ENCODE measurements at places on chromosomes 7 and 10. TPM values are rescaled to one million over a fixed set of nuclear protein-coding genes. Genes with fewer than 3 reads are reported as not detected.

DNA sequence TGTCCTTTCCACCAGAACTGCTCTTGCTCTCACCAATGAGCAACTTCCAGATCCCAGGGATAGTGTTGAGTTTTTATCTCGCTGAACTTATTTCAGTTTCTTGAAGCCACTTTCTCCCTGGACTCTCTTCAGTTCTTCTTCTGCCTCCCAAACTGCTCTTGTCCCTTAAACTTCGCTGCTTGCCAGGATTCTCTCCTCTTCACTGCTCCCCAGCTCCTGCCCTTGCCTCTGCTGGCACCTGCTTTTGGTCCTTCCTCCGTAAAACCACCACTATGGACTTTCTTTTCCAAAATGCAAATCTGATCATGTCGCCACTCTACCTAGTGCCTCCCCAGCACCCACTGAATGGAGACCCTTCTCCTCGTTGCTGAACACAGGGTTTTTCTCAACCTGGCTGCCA lies 92.8 kb upstream of the PALS2 start:
- no peaks in the 10 kb centered on the region for H3K36me3 ChIP-seq
- DNase-seq, result no peak
- H3K27me3 ChIP-seq, result peaks cover 22% of the 10 kb centered on the region
- H3K4me1 ChIP-seq, result peaks cover 40% of the 10 kb centered on the region
- H3K27ac ChIP-seq, result no peak overlapping the region
- H3K4me3 ChIP-seq, result no peak overlapping the region

GRCh38 chr7:108010377-108010776 lies 7.4 kb upstream of the LAMB1 start:
- no peak overlapping the region for H3K4me3 ChIP-seq
- peaks cover 50% of the 10 kb centered on the region for H3K4me1 ChIP-seq
- no peaks in the 10 kb centered on the region for H3K36me3 ChIP-seq

DNA sequence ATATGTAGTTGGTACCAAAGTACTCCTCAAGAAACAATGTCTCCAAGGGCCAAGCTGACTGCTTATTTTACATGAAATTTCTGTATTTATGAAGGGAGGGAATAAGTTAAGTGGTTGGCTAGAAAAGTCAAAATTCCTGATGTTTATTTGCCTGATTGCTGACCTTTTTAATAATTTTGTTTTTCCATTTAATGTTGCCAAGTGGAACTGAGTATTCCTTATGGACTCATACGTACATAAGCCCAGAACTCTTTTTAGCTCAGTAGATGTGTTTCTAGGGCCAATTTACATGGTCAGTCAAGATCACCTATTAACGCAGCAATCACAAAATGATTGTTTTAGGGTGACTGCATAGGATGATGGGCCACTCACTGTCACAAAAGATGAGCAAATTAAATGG lies 78.3 kb upstream of the FZD8 start:
- H3K4me3 ChIP-seq, result no peak overlapping the region
- no peak overlapping the region for H3K27ac ChIP-seq
- no peak for DNase-seq
- H3K27me3 ChIP-seq, result peaks cover 39% of the 10 kb centered on the region

GRCh38 chr7:38524786-38525185 lies 106.4 kb downstream of the AMPH start:
- H3K4me1 ChIP-seq, result no peaks in the 10 kb centered on the region
- no peak for DNase-seq
- H3K4me3 ChIP-seq, result no peak overlapping the region

DNA sequence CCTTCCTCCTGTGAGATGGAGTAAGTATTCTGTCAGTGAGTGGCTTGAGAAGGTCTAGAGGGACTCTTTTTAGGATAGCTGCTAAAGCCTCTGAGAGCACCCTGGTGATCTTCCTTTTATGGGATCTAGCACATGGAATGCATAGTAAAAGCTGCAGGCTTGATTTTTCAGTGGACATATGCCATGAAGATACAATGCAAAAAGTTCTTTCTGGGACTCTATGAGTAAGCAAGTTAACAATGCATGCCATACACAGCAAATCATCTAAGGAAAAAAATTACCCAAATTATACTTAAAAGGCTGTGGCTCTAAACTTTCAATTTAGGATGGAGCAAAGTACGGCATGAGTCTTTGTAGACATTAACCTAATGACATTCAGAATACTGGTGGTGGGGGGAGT lies 154.5 kb downstream of the SGMS1 start:
- no peaks in the 10 kb centered on the region for H3K36me3 ChIP-seq
- no peaks in the 10 kb centered on the region for H3K27me3 ChIP-seq
- peaks cover 16% of the 10 kb centered on the region for H3K4me1 ChIP-seq
- H3K4me3 ChIP-seq, result no peak overlapping the region
- H3K27ac ChIP-seq, result no peak overlapping the region

DNA sequence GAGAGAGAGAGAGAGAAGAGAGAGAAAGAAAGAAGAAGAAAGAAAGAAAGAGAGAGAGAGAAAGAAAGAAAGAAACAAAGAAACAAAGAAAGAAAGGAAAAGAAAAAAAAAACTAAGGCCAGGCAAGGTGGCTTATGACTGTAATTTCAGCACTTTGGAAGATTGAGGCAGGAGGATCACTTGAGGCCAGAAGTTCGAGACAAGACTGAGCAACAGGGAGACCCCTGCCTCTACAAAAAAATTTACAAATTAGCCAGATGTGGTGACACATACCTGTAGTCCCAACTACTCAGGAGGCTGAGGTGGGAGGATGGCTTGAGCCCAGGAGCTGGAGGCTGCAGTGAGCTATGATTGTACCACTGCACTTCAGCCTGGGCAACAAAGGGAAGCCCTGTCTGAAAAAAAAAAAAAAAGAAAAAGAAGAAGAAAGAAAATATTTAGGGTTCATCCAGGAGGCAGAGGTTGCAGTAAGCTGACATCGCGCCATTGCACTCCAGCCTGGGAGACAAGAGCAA lies 2.8 kb downstream of the SERPINE1 start:
- H3K27me3 ChIP-seq, result no peaks in the 10 kb centered on the region
- H3K4me1 ChIP-seq, result peaks cover 93% of the 10 kb centered on the region
- peak overlapping the region; percentile 100 for H3K27ac ChIP-seq
- peak overlapping the region; percentile 93 for H3K4me3 ChIP-seq
- no peak for DNase-seq

- no peak overlapping the region for H3K27ac ChIP-seq
- no peaks in the 10 kb centered on the region for H3K4me1 ChIP-seq
- no peaks in the 10 kb centered on the region for H3K27me3 ChIP-seq
- no peak overlapping the region for H3K4me3 ChIP-seq
- H3K36me3 ChIP-seq, result peaks cover 21% of the 10 kb centered on the region
Measured at GRCh38 chr7:66421830-66422475, 206.7 kb upstream of the KCTD7 start.

GRCh38 chr10:77168861-77169260 lies 468.7 kb downstream of the KCNMA1 start:
- peaks cover 7% of the 10 kb centered on the region for H3K4me1 ChIP-seq
- no peak overlapping the region for H3K4me3 ChIP-seq
- H3K27ac ChIP-seq, result no peak overlapping the region
- DNase-seq, result no peak
- no peaks in the 10 kb centered on the region for H3K36me3 ChIP-seq

- H3K36me3 ChIP-seq, result no peaks in the 10 kb centered on the region
- H3K4me1 ChIP-seq, result peaks cover 12% of the 10 kb centered on the region
- no peak overlapping the region for H3K27ac ChIP-seq
- no peak overlapping the region for H3K4me3 ChIP-seq
- peaks cover 8% of the 10 kb centered on the region for H3K27me3 ChIP-seq
Measured at GRCh38 chr7:151792636-151793035, 84.3 kb downstream of the PRKAG2 start.

DNA sequence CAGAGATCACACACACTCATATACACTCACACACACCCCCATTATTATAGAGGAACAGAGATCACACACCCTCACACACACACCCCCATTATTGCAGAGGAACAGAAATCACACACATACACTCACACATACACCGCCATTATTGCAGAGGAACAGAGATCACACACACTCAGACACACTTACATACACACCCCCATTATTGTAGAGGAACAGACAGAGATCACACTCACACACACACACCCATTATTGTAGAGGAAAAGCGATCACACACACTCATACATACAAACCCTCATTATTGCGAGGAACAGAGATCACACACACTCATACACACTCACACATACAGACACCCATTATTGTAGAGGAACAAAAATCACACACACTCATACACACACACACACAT lies 239.0 kb downstream of the BUB3 start:
- no peak for DNase-seq
- no peak overlapping the region for H3K27ac ChIP-seq
- no peaks in the 10 kb centered on the region for H3K27me3 ChIP-seq
- no peak overlapping the region for H3K4me3 ChIP-seq
- no peaks in the 10 kb centered on the region for H3K4me1 ChIP-seq

- no peaks in the 10 kb centered on the region for H3K36me3 ChIP-seq
- H3K4me3 ChIP-seq, result no peak overlapping the region
- peaks cover 10% of the 10 kb centered on the region for H3K27me3 ChIP-seq
- peaks cover under 1% of the 10 kb centered on the region for H3K4me1 ChIP-seq
Measured at GRCh38 chr7:157664871-157665633, 328.2 kb downstream of the DNAJB6 start.

DNA sequence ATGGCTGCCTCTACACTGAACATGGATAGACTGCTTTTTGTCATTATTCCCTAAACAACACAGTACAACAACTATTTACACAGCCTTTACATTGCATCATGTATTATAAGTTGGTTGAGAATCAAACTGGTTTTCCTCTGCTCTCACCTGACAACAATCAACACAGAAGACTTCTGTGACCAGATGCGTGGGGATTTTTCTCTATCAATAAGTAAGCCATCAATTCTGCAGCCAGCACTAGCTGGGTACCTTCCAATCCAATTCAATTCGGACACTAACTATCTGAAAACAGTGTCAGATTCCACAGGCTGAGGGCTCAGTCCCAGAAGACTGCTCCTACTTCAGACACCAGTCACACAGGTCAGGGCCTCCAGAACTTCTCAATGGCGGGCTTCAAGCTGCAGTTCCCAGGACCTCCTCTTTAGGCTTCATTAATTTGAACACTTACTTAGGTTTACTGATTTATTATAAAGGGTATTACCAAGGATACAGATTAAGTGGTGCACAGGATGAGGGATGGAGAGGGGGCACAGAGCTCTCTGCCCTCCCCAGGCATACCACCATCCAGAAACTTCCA lies 36.4 kb upstream of the ASL start:
- H3K4me1 ChIP-seq, result no peaks in the 10 kb centered on the region
- peaks cover 6% of the 10 kb centered on the region for H3K27me3 ChIP-seq
- H3K36me3 ChIP-seq, result no peaks in the 10 kb centered on the region
- H3K27ac ChIP-seq, result no peak overlapping the region

GRCh38 chr10:3173171-3173878 lies 743 bp upstream of the PITRM1 start:
- H3K36me3 ChIP-seq, result peaks cover 8% of the 10 kb centered on the region
- DNase-seq, result no peak
- H3K4me1 ChIP-seq, result peaks cover 19% of the 10 kb centered on the region
- H3K27ac ChIP-seq, result peak overlapping the region; percentile 80

- no peak for DNase-seq
- H3K27me3 ChIP-seq, result peaks cover 15% of the 10 kb centered on the region
- no peak overlapping the region for H3K27ac ChIP-seq
Measured at GRCh38 chr10:30282221-30282620, 66.9 kb downstream of the MTPAP start.

GRCh38 chr7:128744366-128744905 lies 5.3 kb downstream of the CALU start:
- H3K4me3 ChIP-seq, result no peak overlapping the region
- H3K27me3 ChIP-seq, result no peaks in the 10 kb centered on the region
- peaks cover 35% of the 10 kb centered on the region for H3K36me3 ChIP-seq
- no peak for DNase-seq

DNA sequence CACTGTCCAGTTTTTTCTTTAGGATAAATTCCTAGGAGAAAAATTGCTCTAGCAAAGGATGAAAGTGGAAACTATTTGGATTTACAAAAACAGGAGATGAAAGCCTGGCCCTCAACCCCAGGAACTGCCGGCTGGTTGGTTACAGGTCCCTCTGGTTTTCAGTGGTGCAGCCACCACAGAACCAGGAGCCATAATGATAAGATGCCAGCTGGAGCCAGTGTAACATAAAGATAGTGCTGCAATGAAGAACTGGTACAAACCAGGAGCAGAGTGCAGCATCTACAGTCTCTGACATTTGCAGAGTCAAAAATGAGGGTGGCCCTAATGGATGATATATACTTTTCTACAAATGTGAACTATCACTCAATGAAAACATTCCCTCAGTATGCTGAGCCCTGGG lies 20.4 kb upstream of the NUP42 start:
- H3K27ac ChIP-seq, result no peak overlapping the region
- peaks cover 18% of the 10 kb centered on the region for H3K36me3 ChIP-seq
- DNase-seq, result no peak
- H3K4me1 ChIP-seq, result no peaks in the 10 kb centered on the region
- no peaks in the 10 kb centered on the region for H3K27me3 ChIP-seq

- H3K4me3 ChIP-seq, result no peak overlapping the region
- H3K36me3 ChIP-seq, result no peaks in the 10 kb centered on the region
- H3K27me3 ChIP-seq, result no peaks in the 10 kb centered on the region
Measured at GRCh38 chr10:107425931-107426553, 261.5 kb upstream of the SORCS1 start.

- H3K27ac ChIP-seq, result no peak overlapping the region
- peaks cover 3% of the 10 kb centered on the region for H3K27me3 ChIP-seq
- no peak for DNase-seq
- H3K4me1 ChIP-seq, result no peaks in the 10 kb centered on the region
- H3K4me3 ChIP-seq, result no peak overlapping the region
Measured at GRCh38 chr10:127851661-127852194, 41.0 kb downstream of the CLRN3 start.

DNA sequence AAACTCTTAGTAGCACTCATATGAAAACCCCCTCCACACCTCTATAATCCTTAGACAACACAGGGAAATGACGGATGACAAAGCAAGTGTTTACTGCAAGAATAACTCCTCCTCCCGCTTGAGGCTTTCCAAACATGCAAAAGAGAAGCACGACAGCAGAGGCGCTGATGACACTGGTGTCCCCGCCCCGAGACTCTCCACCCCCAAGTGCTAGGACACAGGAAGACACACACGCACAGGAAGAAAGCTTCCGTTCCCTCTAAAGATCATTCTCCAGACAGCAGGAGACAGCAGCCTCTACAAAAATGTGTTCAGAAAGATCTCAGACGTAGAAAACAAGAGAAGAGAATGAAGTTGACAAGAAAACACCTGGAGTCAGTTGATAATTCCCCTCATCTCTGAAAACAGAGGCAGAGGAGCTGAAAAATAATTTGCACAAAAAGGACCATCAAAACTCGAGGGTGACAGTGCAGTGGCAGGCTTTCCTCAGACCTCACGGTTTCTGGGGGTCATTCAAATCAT lies 90.2 kb downstream of the DLG5 start:
- peak overlapping the region; percentile 53 for H3K27ac ChIP-seq
- H3K36me3 ChIP-seq, result peaks cover 12% of the 10 kb centered on the region
- no peaks in the 10 kb centered on the region for H3K27me3 ChIP-seq
- H3K4me1 ChIP-seq, result peaks cover 25% of the 10 kb centered on the region
- peak overlapping the region; percentile 5 for H3K4me3 ChIP-seq
- no peak for DNase-seq

GRCh38 chr10:113651898-113652297 lies 11.9 kb downstream of the NRAP start:
- no peaks in the 10 kb centered on the region for H3K36me3 ChIP-seq
- H3K27me3 ChIP-seq, result peaks cover 47% of the 10 kb centered on the region
- no peak for DNase-seq

IDE gene
- total RNA-seq, result 42.4 TPM

ZNF853 gene
- total RNA-seq, result 18.3 TPM

DNA2 gene
- total RNA-seq, result 8.2 TPM

CALML5 gene
- total RNA-seq, result not detected

ATP6V0A4 gene
- 0.64 TPM for total RNA-seq

ASZ1 gene
- not detected for total RNA-seq

VSTM4 gene
- total RNA-seq, result 0.70 TPM

WEE2 gene
- not detected for total RNA-seq

PLEKHS1 gene
- total RNA-seq, result 0.11 TPM

HTR5A gene
- total RNA-seq, result not detected

ENKUR gene
- 1.6 TPM for total RNA-seq

MRLN gene
- not detected for total RNA-seq

CALML3 gene
- total RNA-seq, result not detected

ZWINT gene
- total RNA-seq, result 10.9 TPM

ADARB2 gene
- total RNA-seq, result 35.0 TPM

Measured in osteocyte (in vitro differentiated cells).